Pancreas (tissue), 10 donors: ENCODE measurements at places on chromosomes 4 and X.
A peak's percentile ranks its signal among the peaks of the same experiment; 100 is the strongest.

GRCh38 chrX:133670383-133670782, 255.1 kb upstream of the GPC4 start:
- DNase-seq: no peak

DNA sequence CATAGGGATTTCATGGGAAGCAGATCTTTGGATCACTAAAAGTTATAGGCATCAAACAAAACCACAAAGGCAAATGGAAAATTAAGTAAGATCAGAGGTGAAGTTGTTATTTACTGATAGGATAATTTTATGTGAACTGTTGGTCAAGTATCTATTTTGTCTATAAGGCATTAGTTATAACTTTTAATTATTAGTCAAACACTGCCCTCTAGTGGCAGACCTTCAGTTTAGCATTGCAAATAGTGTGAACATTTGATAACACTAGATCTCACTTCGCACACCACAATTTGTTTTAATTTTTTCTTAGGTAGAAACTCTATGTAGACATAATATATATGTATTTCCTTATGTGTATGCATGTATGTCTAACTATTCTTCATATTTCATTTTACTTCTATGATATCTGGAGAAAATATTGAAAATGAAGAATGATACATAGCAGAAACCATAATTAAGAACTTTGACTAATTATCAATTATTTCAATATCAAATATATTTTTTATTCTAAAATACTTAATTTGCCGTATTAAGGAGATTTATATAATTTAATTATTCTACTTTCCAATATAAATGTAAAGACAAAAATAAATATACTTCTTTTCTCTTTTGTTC, 214.5 kb upstream of the TACR3 start:
- no peak for DNase-seq

DNA sequence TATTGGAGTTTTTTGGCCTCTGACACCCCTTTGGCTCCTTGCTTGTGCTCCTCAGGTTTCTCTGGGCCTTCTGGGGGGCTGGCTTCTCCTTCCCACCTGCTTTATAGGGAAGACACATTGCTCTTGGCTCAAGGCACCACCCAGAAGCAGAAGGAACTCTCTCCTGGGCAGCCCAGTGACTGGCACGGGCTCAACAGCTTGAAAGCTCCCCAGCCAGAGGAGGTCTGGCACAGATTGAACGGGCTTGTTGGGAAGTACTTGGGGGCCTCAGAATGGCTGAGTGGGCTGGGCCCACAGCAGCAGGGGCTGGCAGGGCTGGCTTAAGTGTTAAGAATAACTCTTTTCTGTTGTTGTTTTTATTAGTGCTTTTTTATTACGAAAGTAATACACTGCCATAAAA, 11.2 kb upstream of the ZNF185 start:
- no peak for DNase-seq

DNA sequence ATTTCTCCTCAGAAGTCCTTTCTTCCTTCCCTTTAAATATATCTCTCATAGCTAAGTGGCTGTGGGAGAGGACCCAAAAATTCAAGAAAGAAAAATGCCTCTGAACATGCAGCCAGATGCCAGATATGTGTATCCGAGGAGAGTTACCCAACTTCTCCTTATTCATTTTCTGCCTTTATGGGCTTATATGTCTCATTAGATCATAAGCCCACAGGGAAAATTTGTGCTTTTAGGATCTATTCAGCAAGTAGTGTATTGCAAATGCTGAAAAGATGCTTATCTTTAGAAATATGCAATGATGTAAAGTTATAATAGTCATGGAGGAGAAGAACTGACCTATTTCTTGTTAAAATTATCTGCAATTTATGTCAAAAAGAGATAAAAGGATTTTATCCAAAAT, 371.8 kb upstream of the NOCT start:
- no peak for DNase-seq

- no peak for DNase-seq
These were observed 270.1 kb upstream of the AGTR2 start for GRCh38 chrX:115900425-115900824.

- DNase-seq: no peak
These were observed 333.4 kb upstream of the AADAT start for GRCh38 chr4:170423137-170423536.

DNA sequence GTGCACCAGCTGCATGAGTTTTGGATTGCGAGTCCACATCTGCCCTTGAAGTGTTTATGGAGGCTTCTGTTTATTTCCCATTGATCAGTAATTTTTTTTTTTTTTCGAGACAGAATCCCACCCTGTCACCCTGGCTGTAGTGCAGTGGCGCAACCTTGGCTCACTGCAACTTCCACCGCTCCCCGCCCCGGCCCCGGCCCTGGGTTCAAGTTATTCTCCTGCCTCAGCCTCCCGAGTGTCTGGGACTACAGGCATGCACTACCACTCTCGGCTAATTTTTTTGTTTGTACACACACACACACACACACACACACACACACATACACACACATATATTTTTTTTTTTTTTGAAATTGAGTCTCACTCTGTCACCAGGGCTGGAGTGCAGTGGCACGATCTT, 46.1 kb downstream of the SMAD1 start:
- no peak for DNase-seq

DNA sequence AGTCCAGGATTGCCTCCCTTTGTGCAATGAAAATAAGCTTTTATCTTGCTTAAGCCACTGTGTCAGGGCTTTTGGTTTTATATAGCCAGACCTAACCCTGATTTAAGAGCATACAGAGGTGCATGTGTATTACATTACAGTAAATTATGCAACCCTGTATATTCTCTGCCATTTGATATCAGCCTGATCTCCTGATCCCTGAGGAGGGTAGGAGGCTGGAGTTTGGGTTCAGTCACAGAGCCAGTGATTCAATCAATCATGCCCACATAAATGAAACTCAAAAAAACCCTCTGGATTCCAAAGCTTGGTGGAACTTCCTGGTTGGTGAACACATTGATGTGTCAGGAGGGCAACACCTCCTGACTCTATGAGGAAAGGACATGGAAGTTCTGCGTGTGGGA, 7.3 kb upstream of the KLHL8 start:
- no peak for DNase-seq

DNA sequence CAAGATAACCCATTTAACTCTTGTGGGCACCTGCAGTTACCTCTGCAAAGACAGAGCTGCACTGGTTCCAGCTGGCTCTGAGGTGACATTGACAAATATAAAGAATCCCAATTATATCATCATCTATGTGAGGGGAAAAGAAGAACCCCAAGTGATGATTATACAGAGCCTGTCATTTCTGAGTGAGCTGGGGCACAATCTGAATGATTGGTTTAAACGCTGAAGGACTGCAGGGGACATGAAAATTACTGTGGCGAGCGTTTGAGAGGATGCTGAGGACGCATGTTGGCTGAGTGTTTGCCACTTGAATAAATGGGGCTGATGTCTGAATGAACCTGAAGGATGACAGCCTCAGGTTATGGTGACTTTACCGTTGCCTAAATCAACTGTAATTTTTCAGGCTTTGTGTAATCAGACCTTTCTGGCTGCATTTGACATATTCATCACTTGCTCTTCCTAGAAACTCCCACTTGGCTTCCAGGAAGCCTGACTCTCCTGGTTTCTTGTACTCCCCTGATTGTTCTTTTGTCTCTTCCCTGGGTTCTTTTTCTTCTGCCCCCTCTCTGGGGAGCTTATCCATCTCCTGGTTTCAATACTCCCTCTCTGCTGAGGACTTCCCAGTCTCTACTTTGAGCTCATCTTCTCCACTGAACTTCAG, 4.1 kb upstream of the HSD17B10 start:
- DNase-seq: no peak

GRCh38 chr4:86918539-86919072, 16.2 kb upstream of the AFF1 start:
- DNase-seq: no peak

DNA sequence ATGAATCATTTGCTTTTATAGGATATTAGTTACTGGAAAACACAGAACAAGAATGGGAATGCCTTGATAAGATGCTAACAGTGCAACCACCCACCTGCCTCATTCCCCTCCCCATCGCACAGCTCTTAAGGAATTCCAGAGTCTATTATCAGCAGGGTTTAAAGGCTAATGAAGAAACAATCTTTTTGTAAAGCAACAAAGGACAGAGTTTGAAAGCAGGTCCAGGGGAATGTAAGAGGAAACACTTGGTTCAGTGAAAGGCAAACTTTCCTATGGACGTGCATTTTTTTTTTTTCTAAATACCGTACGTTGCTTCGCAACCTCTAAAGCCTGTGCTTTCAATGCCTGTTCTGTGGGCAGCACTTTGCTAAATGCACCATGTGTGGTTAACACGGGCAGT, 92.5 kb downstream of the GPR50 start:
- no peak for DNase-seq

GRCh38 chr4:125750828-125751466, 436.2 kb downstream of the FAT4 start:
- no peak for DNase-seq

DNA sequence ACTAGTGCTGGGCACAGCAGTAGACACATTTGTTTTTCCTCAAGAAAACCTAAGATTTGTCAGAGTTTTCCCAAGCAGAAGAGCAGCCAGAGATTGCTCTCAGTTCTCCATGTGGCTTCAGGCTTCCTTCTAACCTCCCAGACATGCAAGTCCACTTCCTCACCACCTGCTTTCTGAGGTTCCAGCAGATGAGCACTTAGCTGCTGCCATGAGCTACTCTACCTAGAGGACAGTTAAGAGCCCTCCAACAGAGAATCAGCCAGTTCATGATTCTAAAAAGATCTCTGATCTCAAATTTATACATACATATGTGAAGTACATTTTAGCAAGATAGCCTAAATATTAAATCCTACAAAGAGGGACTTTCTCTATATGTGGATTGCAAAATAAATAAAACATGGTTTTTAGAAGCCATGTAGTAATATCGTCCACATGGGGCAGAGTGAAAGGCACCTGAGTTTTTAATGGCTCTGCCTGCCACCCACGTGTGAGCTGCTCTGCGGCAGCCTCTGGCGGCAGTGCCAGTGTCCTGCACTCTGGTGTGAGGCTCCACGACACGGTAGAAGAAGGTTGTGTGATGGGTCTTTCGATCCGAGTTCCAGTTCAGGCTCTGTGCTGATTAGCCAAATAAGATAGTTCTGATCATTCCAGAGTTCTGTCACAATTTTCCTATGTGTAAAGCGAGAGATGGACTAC, 10.3 kb downstream of the CYP4V2 start:
- DNase-seq: peak; percentile 71

- no peak for DNase-seq
These were observed 102.5 kb upstream of the GALNTL6 start for GRCh38 chr4:171710743-171711142.

GRCh38 chr4:22414833-22415232, 101.0 kb downstream of the ADGRA3 start:
- DNase-seq: no peak

- no peak for DNase-seq
These were observed 320.3 kb upstream of the TECRL start for GRCh38 chr4:64729561-64729960.

GRCh38 chrX:137071596-137071995, 37.8 kb upstream of the GPR101 start:
- no peak for DNase-seq

DNA sequence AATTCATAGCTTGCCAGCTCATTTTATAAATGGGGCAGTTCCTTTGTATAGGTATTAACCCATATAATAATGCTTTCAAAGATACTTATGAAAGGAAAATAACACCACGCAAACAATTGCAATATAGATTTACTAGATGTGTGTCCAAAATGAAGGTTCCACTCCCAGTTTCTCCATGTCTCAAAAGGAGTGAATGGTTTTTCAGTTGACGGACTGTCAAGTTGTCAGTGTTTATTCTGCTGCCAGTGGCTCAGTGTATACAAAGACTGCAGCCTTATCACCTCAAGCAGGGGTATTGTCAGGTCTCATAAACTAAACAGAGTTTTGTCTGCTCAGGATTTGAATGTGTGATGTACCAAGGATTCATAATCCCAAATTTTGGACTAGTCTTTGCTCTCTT, 585.3 kb upstream of the ATOH1 start:
- no peak for DNase-seq

DNA sequence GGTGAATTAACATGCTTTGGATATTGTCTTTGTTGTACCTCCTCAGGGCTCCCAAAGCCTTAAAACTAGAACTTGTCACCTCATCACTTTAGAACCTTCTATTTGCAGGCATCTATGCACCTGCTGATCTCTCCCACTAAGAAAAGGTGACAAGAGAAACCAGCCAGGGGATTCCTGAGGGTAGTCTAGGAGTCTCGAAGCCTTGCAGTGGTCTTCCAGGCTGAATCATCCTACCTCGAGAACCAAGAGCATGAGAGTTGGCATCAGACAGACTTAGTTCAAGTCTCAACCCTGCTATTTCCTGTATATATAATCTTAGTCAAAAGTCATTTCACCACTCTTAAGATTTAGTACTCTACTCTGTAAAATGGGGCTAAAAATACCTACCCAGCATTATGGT, 29.6 kb downstream of the RTL5 start:
- no peak for DNase-seq

GRCh38 chr4:31660916-31661315, 940.7 kb downstream of the PCDH7 start:
- no peak for DNase-seq

DNA sequence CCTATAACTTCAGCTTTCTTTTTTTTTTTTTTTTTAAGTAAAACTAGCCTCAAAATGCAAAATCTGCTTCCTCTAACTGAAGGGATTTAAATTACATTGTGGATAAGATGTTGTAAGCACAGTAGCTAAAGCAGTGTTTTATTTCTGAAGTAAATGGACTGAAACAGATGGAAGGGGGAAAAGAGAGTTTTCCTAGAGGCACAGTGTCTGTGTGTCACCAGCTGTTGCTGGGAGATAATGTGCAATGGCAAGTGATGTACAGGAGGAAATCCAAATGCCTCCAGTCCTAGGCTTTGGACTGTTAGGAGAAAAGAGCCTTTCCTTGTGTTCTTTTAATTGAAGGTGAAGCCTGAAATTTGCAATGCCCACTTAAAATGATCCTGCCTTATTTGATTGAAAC, 672.1 kb downstream of the GRXCR1 start:
- no peak for DNase-seq

DNA sequence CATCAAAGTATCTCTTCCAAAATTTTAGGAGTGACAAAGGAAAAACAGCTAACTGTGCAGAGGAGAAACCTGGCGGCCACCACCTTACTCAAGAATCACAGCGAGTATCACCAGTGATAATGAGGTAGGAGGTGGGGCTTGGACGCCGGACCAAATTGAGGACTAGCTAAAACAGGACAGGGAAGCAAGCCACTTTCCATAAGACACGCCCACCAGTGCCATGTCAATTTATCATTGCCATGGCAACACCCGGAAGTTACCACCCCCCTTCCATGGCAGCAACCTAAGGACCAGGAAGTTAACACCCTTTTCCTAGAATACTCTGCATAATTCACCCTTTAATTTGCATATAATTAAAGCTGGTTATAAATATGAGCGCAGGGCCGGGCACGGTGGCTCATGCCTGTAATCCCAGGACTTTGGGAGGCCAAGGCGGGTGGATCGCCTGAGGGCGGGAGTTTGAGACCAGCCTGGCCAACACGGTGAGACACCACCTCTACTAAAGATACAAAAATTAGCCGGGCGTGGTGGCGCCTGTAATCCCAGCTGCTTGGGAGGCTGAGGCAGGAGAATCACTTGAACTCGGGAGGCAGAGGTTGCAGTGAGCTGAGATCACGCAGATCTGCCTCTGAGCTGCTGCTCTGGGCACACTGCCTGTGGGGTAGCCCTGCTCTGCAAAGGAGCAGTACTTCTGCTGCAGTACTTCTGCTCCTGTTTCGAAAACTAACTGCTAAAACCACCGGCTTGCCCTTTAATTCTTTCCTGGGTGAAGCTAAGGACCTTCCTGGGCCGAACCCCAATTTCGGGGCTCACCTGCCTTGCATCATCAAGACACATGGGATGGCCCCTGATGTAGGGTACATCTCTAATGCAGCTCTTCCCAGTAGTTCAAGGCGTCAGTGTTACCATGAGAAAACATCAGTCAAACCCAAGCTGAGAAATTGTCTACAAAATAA, 116.7 kb downstream of the HMX1 start:
- DNase-seq: no peak

- no peak for DNase-seq
These were observed 7.5 kb upstream of the BMP2K start for GRCh38 chr4:78768452-78769180.
